NCI-H1694 (cell line): ENCODE measurements at places on chromosomes 5 and 9.

DNA sequence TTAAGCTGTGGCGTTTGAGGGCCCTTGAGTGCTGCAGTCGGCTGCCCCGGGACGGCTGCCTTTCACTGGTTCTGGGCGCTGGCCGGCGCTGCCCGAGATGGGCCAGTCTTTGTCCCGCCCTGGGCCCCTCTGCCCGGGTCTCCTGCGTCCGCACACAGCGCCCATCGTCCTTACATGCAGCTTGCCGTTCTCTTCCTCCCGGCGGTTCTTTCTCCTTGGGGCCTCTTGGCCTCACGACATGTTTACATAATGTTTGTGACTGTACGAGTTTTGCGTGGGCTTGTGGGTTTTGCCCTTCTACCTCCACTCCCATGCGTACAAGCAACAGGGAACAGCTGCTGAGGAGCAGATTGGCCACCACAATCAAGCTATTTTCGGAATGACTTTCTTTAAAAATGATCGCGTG, 618 bp downstream of the TNPO1 start:
- DNase-seq, result no peak

DNA sequence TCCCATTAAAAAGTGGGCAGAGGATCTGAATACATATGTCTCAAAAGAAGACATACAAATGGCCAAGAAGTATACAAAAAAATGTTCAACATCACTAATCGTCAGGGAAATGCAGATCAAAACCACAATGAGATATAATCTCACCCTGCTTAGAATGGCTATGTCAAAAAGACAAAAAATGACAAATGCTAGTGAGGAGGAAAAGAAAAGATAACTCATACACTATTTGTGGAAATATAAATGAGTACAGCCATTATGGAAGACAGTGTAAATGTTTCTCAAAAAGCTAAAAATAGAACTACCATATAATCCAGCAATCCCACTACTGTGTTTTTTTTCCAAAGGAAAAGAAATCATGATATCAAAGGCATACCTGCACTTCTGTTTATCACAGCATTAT, 450.7 kb downstream of the EFNA5 start:
- DNase-seq, result no peak

- no peak for DNase-seq
Observed at GRCh38 chr5:72849546-72849945, 33.1 kb downstream of the TNPO1 start.

DNA sequence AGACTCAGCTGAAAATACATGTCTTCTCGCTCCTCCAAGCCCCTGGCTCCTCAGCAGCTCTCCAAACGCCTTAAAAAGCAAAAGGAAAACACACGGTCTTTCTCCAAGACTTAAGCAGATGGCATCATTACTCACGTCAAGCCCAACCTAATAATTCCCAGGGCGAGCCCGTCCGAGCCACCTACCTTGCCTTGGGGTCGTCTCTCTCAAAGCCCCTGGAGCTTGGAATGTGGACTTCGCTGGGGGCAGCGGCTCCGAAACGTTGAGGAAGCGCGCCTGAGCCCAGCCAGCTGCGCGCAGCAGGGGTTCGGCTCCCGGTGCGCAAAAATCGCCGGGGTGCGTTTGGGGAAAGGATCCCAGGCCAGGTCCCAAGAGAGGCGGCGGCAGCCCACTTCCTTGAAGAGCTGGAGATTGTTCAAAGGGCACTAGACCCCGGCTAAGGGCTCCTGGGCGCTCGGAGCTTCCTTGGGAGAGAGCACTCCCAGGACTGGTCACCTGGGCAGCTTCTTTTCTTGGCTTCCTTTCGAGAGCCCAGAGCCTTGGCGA, 395 bp downstream of the DRD1 start:
- DNase-seq, result no peak

GRCh38 chr5:91825618-91826017, 442.5 kb upstream of the ARRDC3 start:
- no peak for DNase-seq

DNA sequence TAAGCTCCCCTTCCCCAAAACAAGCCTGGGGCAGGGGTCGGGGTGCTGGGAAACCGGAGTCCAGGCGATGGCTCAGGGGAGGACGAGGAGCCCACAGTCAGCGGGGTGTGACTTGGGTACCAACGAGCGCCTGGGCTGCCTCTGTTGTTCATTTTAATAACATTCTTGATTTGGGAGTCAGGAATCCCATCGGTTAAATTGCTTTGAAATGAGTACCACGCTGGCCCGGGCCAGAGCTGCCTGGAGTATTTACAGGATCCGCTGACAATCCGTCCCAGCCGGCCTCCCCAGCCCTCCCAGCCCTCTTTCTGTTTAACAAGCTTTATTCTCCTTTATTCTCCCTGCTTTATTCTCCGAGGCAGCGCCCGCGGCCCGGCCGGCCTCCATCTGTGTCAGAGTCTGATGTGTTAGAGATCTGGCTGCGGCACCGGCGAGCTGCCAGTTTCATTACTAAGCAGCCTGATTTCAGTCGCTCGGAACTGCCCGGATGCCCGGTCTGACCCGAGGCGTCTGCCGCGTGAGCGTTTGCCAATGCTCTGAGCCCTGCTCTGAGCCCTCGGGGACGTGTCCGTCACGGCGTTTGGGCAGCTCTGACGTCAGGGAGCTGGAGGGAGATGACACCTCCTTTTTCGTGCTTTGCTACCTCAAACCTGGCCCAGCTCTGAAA, 16.5 kb upstream of the QRFP start:
- DNase-seq, result no peak

GRCh38 chr5:144468571-144468970, 297.9 kb downstream of the KCTD16 start:
- DNase-seq, result peak; percentile 49

DNA sequence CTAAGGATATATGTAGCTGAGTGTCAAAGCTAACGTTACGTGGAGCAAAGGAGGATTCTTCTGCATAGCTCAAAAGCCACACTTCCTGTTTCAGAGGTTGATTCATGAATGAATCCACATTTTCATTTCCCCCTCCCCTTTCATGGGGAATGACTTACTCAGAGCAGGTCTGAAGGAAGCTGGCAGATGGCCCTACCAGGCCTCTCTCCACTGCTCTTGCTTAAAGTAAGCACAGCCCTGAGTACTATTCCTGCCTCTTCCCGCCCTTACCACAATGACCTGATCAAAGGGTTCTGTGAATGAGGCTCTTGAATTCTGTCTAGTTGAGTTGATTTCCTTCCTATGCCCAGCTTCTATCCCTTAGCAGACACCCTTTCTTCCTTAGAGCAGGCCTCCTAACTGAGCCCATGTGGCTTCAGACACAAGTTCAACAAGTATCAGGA, 6.3 kb downstream of the IGIP start:
- no peak for DNase-seq

DNA sequence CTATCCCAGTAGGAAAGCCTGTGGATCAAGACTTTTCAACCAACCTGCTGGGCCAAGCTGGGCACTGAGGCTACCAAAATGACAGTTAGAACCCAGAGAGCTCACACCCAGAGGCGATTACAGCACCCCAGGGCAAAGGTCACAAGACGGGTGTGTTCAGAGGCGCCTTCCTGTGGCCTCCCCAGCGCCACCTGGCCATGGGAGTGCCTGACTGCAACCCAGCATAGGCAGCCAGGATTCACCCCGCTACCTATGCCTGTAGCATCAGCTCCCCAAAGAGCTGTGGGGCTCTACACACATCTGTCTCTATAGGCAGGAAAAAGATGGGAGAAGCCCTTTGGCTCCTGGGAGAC, 33.5 kb downstream of the PDGFRB start:
- no peak for DNase-seq

DNA sequence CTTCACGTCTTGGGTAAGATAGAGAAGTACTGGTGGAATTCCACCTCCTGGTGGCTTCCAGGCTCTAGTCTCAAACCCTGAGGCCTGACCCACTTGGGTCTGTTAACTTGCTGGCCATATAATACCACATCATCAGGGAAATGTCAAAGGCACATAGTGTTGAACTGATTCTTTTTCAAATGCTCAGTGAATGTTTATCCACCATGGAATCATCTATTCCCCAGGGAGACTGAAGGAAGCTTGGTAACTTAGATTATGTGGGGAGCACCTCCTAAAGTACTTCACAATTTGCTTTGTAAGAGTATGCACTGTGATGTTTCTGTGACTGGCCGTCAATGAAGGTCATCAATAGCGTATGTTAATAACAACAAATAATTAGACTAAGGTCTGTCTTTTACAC, 16.1 kb downstream of the MACROH2A1 start:
- DNase-seq, result no peak

DNA sequence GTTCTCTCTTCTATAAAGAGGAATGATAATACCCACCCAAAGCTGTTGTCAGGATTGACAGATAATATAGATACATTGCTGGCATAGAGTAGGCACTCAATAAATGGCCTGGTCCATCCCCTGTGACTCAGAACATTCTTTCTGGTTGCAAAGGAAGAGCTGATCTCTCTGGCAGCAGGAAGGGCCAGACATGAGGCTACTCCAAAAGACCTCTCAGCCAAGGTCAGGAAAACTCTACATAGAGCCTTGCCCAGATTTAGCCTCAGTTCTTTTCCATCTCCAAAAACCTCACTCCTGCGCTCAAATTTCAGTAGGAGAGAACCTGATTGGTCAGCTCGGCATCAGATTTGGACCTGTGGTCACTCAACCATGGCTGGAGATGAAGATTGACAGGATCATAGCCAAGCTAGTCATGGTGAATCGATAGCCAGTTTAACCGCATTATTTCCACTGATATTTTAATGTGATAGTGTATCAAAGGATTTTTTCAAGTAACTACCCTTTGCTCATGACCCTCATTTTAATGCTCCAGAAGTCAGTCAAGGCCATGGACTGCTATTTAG, 319.6 kb downstream of the DRD1 start:
- DNase-seq, result no peak

GRCh38 chr5:66958201-66958979, 238.2 kb downstream of the CD180 start:
- no peak for DNase-seq

- DNase-seq, result no peak
Observed at GRCh38 chr5:179123491-179124272, 63.5 kb downstream of the ZNF354C start.
